Activated CD8-positive, alpha-beta memory T cell treated with anti-CD3 and anti-CD28 coated beads for 48 hours (primary cell): ENCODE measurements at places on chromosomes 2 and 18.

GRCh38 chr18:47204908-47205522, 28.9 kb upstream of the IER3IP1 start:
- DNase-seq, result no peak

DNA sequence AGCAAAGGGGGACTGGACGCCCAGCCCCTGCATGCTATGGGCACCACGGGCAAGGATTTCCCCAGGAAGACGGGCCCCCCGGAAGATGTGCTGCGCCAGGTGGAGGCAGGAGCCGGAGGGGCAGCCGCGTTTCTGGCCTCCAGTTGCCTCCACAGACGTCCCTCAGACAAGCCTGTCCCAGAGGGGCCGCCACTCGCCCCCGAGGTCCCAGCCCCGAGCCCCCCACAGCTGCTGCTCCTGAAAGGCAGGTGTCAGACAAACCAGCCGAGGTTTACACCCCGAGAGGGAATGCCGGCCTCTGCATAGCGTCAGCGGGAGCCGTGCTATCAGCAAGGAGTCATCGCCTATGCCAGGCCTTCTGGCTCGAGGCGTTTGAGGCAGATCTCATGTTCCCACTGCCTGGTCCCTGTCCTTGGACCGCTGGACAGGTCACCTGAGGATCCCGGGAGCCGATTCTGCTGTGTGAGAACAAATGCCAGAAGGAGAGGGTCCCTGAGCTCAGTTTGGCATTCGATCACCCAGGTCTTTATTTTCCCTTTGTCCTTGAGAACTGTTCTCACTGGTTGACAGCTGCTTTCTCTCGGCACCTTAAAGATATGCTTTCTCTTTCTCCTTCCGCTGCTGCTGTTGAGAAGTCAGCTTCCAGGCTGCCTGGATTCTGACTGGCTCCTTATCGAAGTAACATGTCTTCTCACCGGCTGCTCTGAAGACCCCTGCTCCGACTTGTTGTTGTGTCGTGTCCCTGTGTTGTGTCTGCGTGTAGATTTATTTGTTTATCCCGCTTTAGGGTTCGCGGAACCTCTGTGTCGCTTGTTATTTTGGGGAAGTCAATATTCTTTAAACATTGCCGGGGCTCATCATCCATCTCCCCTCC, 20.6 kb downstream of the CROCC2 start:
- no peak for DNase-seq

- no peak for DNase-seq
These were observed 311.3 kb downstream of the TGIF1 start for GRCh38 chr18:3761266-3761665.

DNA sequence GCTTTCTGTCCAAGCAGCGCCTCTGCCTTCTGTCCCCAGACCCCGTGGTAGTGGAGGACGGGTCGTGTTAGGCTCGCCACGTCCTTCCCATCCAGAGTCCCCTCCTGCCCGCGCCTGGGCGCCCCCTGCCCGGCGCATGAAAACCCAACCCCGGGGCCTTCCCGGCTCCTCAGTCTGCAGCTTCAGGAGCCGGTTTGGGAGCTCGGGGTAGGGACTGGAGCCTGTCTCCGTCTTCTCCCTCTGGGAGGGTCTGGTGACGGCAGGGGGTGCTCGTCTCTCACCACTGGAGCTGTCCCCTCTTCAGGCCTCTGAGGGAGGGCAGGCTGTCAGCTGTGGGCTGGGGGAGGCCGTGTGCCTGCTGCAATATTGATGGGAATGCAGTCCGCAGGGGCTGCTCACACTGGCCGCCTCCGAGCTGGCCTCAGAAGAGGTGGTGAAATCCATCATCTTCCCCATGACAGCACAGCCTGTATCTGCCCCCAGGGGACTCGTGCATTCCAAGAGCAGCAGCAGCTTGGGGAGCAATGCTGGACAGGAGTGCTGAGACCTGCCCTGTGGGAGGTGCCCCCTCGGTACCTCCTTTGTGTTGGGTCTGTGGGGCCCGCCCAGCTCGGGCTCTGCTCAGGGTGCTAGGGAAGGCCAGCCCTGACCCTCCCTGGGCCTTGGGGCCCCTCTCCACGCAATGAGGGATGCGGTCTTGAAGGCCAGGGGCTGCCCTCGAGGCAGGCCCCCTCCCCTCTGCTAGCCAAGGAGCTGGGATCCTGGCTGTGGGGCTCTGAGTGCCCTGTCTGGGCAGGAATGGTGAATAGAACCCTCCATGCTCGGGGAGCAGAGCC, 17.8 kb upstream of the KLHL30 start:
- no peak for DNase-seq

DNA sequence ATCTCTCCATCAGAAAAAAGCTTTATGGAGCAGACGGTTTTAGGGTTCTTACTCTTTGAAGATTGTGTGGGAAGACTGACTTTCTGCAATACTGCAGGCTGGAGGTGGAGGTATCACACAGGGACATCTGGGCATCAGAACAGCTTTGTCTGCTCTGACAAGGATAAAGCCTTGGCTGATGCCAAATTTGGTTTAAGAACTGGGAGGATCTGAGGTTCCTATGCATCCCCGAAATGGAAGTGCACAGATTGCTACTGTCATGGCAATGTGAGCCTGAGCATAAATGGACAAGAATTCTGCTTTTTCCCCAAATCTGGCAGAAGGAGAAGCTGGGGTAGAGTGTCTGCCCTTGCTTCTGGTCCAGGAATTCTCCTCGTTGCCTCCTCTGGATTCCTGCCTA, 424.3 kb downstream of the SLC4A3 start:
- no peak for DNase-seq

GRCh38 chr2:182406221-182406620, 20.6 kb downstream of the PDE1A start:
- DNase-seq, result no peak

DNA sequence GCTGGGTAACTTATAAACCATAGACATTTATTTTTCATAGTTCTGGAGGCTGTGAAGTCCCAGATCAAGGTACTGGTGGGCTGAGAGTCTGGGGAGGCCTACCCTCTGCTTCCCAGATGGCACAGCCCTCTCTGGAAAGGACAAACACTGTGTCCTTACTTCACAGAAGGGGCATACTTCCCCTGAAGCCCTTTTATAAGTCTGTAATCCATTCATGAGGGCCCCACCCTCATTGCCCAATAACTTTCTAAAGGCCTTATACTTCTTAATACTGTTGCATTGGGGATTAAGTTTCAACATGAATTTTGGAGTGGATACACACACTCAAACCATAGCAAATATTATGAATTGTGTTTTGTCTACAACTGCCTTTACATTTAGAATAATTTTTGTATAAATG, 36.0 kb downstream of the ATIC start:
- no peak for DNase-seq

GRCh38 chr2:226887940-226888339, 52.1 kb downstream of the RHBDD1 start:
- no peak for DNase-seq
